ENCODE measurements at places on chromosomes 6 and 20.

- no peak for DNase-seq
These were observed 265.9 kb downstream of the PRL start for GRCh38 chr6:22030730-22031619.

DNA sequence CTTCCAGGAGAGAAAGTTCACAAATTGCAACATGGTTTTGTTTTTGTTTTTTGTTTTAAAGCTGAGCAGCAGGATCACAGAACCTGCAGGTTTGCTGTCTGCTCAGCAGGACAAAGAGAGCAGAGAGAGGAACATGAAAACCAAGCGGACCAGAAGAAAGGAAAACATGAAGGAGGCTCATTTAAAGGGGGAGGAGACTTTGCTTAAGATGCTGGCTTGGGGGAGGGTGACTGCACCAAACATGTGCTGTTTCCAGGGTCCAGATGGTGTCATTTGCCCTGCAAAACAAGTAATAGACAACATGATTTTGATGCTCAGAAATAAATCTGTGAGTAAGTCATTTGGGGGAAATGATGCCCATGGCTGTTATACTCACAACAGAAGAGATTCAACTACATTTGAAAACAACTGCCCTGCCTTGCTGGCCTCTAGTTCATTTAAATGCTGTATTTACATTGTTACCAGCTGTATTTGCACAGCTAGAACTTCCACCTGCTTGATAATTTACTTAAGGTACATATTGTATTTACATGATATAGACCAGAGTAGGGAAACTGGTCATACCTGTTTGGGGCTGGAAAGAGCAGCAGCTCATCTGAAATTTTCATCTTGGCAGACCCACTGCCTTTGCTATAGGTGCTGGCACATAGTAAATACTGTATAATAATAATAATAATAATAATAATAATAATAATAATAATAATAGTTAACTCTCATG, 32.2 kb upstream of the CHD6 start:
- DNase-seq = no peak

DNA sequence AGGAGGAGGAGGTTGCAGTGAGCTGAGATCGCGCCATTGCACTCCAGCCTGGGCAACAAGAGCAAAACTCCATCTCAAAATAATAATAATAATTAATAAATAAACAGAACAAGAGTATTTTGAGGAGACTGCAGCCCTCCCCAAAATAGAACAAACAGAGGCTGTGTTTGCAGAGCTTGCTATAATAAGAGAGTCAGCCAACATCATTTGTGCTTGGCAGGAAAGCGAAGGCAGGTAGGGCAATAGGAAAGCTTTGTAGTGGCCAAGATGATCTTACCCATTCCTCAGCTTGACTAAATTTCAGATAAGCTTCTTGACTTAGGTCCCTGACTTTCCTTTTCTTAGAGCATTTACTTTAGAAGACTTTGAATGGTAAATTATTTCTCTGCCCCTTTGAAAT, 6.7 kb downstream of the C6orf141 start:
- no peak for DNase-seq

- DNase-seq = no peak
These were observed 34.5 kb upstream of the ID4 start for GRCh38 chr6:19802656-19803055.

DNA sequence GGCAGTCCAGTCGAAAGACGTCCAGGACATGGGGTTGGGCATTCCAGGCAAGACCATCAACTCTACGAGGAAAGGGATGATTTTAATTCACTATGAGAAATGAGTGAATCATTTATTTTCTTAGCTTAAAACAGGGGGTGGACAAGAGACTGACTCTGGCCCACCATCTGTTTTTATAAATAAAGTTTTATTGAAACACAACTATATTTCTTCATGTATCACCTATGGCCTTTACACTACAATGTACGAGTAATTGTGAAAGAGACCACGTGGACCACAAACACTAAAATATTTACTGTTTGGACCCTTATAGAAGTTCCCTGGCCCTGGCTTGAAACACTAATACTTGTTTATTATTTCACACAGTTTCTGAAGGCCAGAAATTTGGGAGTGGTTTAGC, 15.6 kb upstream of the RSPO4 start:
- no peak for DNase-seq

DNA sequence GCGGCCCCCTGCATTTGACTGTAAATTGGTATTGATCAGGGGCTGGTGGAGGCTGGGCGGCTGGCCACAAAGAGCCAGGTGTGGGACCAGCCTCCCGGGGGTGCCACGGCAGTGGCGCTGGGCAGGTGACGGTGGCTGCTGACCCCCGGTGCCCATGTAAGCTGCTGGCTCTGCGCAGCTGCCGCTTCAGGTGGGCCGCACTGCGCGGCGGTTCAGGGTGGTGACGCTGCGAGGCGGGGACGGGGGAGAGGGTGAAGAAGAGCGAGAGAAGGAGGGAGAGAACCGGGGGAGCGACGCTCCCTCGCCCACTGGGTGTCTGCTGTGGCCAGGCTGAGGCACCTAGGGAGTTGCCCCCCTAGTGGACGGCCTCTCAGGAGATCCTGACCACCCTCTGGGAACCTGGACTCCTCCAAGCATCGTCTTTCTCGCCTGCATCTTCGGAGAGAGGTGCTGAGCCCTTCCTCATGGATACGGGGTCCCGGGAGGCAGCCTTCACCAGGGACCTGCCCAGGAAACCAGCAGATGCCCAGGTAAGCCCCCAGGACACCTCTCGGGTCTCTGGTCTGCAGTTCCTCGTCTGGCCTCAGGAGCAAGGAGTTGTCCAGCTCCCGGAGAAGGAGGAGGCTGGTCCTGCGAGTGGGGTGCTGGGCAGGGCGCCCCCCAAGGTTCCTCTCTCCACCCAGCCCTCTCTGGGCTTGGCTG, 77.5 kb upstream of the GATA5 start:
- no peak for DNase-seq

DNA sequence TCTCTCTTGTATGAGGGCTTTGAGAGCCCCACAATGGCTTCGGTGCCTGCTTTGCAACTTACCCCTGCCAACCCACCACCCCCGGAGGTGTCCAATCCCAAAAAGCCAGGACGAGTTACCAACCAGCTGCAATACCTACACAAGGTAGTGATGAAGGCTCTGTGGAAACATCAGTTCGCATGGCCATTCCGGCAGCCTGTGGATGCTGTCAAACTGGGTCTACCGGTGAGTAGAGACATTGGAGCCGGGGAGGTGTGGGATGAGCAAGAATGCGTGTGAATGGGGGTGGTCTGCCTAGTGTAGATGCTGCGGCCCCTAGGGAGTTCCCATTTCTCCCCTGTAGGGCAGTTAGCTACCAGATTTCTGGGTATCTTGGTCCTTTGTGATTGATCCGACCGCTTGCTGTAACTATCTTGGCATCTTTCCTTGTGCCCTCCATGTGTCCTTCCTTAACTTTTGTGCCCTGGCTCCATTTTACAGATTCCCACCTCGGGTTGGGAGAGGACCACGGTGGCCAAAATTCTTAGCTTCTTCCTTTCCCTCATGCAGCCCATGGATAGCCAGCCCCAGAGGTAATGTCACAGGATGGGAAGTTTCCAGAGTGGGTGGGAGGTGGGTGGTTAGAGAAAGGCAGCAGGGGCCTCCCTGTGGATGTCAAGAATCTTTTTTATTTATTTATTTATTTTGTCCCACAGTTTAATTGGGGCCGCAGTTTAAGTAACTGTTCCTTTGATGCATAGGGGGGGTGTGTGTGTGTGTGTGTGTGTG, 6.3 kb downstream of the BRD2 start:
- no peak for DNase-seq

DNA sequence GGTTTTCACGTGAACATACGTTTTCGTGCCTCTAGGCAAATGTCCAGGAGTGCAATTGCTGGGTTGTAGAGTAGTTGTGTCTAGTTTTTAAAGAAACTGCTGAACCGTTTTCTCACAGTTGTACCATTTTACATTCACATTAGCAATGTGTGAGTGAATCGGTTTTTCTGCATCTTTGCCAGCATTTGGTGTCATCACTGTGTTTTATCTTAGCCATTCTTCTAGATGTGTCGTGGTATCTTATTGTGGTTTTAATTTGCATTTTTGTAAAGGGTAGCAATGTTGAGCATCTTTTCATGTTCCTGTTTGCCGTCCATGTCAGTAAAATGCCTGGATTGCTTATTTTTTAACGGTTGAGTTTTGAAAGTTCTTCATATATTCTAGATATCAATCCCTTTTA, 10.2 kb downstream of the DOK5 start:
- no peak for DNase-seq
